Renal cortex interstitium (tissue), 15 donors: ENCODE measurements at places on chromosomes 2 and 18. TPM values are rescaled to one million over a fixed set of nuclear protein-coding genes. Genes with fewer than 3 reads are reported as not detected.

Gene PDE1A
- 25.3 TPM for polyA plus RNA-seq

Gene CWC22
- 36.0 TPM for polyA plus RNA-seq

DNA sequence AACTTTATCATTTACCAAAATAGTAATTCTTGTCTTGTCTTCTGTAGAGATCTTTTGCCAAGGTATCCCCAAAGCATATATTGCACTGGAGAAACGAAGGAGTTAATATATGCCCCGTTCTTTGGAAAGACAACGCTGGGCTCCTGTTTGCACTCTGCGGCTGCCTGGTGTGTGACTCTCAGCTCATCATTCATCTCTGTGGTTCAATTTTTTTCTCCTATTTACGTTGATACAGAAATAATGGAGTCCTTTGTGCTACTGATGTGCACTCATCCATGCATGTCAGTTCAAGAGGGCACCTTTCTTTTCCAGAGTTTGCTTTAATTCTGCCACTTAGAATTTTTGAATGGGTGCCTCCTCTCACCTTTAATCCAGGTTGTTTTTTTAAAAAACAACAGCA lies 655.5 kb downstream of the DCDC2C start:
- no peak for DNase-seq

DNA sequence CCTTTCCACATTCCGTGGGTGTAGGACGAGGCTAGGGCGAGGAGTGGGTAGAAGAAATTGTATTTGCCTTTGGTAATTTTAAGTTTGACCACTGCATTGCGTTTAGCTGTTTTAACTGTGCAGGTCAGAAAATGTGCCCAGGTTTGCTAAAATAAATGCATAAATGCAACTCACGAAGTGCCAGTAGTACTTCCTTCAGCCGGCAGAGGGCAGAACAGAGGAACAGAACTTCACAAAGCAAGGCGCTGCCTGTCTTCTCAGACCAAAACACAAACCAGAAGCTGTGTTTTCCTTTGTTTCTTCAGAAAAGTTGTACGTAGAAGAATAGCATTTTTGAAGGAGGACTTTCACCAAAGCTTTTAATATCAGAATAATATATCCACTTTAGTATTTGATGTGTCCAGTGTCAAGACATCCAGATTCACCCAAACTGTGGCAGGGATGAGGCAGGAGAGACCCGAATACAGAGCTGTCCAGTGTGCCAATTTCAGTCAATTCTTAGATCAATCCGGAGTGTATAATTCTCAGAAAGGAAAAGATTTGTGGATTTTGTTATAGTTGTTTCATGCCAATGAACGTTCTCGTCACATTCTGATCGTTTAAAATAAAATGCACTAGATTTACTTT lies 348.6 kb downstream of the DLGAP1 start:
- DNase-seq = peak; percentile 56
